ENCODE measurements at places on chromosomes 12 and 14.

- DNase-seq: no peak
Observed at GRCh38 chr12:53320352-53321195, 836 bp downstream of the AAAS start.

- DNase-seq: no peak
Observed at GRCh38 chr14:69356903-69357543, 41.1 kb downstream of the ERH start.

DNA sequence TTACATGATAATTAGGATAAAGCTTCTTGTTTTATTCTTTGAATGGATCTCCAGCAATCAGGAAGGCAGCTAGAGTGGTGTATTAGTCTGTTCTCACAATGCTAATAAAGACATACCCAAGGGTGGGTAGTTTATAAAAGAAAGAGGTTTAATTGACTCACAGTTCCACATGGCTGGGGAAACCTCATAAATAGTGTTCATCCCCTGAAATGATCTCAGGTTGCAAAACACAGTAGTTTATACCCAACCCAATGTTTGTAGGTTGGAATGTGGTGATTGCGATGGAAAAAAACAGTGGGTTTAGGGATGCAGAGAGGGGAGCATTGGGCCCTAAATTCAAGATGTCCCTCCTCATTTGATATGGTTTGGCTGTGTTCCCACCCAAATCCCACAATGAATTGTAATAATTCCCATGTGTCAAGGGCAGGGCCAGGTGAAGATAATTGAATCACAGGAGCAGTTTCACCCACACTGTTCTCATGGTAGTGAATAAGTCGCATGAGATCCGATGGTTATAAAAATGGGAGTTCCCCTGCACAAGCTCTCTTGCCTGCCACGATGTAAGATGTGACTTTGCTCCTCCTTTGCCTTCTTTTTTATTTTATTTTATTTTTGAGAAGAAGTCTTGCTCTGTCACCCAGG is 11.5 kb downstream of the MUCL1 start:
- DNase-seq: no peak

- no peak for DNase-seq
Observed at GRCh38 chr12:92007787-92008186, 137.9 kb downstream of the BTG1 start.

GRCh38 chr12:108747563-108747962 is 16.2 kb upstream of the CORO1C start:
- DNase-seq: no peak

DNA sequence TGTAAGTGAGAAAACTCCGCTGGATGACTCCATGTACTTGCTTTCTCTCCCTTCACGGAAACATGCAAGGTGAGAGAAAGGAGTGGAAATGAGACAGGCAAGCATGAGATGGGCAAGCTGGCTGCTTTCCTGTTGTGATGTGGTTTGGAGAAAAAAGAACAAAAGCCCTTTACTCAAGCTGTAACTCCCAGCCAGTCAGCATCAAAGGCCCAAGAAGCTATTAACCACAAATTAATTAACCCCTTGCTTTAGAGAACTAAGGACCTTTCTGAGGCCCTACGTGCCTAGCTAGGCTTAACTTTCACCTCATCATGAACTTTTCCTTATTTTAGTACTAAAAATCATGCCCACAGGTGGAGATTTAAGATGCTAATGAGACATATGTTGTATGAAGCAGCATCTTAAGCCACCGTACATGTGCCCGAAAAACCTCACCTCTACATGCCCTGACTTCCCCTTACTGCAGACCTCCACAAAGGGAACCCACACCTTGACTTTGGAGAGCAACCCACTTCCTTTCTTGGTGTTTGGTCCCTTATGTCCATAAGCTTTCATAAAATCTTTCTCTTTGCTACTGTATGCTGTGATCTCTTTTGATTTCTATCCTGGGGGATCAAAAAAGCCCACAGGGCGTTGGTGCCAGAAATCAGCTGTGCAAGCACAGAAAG is 87.0 kb downstream of the GALNT8 start:
- peak; percentile 31 for DNase-seq

GRCh38 chr12:4210183-4210582 is 63.4 kb upstream of the CCND2 start:
- DNase-seq: no peak

DNA sequence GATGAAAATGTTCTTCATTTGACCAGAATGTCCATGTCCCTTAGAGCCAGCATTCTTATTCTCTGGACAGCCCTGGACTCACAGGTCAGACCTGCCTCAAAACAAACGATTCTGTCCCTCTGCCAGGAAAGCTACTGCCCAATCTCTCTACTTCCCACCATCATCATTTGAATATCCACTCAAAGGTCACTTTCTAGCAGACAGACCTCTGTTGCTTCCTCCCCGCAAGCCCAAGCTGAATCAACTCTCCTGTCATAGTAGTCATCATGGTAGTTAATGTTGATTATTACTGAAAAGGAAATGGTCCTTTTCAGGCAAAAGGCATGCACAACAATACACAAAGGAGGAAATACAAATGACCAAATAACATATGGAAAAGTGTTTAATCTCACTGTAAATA is 39.6 kb upstream of the CPM start:
- DNase-seq: no peak

DNA sequence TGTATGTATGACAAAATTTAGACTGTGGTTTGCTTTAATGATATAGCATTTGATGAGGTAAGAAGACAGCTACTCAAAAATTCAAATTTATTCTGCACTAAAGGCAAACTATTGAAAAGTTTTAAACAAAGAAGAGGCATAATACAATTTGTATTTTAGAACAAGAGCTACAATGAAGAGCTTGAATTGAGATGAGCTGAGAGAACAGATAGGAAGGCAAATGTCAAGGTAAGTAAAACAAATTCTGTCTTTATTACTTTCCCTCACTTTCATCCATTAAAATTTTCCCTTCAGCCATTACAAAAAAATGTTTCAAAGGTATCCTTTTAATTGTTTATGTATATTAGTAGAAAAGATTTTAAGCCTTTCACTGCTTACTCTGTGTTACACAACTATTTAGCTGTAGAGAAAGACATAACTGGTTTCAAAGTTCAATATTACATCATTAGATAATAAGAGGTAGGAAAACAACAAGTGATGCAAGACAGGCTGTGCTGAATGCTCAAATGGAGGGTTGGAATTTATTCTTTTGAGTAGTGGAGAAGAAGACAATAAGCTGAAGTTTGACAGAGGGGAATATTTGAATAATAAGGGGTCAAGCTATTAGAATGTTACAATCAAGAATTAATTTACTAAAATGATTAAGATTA is 1334.1 kb downstream of the FSCB start:
- no peak for DNase-seq

GRCh38 chr12:6863586-6864321 is 3.6 kb upstream of the TPI1 start:
- no peak for DNase-seq

DNA sequence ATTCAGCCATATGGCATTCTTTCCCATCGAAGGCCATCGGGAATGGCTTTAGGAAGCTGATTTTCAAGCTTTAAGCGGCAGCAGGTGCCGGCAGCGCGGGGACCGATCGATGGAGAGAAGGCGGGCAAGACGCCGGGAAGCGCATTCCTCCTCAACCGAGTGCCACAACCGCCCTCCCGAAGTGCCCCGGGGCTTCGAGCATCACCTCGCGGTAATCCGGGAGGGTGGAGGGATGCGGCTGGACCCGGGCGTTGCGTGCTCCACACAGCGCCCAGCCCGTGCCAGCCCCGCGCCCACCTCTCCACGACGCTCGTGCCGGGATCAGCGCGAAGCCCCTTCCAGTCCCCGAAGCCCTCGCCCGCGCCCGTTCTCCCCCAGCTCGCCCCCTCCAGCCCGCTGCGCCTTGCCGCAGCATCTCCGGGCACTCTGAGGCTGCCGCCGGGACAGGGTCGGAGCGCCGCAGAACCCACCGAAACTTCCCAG is 3.2 kb downstream of the USP44 start:
- peak; percentile 7 for DNase-seq

GRCh38 chr12:96295532-96296160 is 101.5 kb downstream of the ELK3 start:
- no peak for DNase-seq

- DNase-seq: no peak
Observed at GRCh38 chr12:41424651-41425050, 236.5 kb downstream of the PDZRN4 start.

DNA sequence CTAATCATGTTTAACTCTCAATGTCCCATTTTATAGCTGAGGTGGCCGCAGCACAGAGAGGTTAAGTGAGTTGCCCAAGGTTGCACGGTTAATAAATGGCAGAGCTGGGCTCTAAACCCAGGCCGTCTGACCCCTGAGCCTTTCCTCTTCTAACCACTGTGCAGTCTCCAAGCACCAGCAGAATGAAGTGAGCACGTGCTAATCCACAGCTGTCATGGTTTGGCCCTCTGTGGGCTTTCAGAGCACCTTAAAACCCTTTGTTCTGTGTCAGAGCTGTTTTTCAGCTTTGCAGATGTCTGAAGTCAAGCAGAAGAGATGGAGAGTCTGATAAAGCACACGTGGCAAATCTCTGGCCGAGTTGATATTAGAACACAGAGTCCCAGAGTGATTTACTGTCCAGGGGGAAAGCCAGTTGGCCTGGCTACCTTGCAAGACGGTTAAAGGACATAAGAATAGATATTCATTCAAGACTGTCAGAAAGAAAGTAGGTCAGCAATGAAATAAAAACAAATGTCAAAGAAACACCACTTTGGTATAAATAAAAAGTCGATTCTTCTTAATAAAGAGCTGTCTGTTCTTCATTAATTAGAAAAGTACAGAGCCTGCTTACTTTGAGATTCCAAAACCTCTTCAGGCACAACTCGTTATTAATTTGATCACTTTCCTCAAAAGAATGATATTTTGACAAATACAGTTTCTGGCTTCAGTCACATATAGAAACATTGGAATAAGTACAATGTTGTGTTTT is 107.3 kb downstream of the CRADD start:
- peak; percentile 40 for DNase-seq

DNA sequence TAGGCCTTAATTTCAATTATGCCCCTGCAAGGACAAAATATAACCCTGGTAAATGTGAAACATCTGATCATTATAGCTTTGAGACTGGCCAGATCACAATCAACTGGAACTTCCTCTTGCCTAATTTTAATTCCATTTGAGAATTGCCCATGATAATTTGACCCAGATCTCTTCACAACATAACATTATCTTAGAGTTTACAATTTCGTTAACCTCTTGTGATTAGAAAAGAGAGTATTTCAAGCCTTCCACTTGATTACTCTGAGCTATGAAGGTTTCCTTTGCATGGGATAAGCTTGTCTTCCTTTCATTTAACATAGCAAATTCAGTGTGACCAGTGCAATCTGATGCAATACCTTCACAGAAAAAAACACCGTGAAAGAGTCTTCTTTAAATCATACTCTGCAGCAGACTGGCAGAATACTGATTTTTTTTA is 143.6 kb downstream of the DUSP6 start:
- no peak for DNase-seq

- DNase-seq: no peak
Observed at GRCh38 chr12:93449277-93449676, 7.5 kb upstream of the UBE2N start.

DNA sequence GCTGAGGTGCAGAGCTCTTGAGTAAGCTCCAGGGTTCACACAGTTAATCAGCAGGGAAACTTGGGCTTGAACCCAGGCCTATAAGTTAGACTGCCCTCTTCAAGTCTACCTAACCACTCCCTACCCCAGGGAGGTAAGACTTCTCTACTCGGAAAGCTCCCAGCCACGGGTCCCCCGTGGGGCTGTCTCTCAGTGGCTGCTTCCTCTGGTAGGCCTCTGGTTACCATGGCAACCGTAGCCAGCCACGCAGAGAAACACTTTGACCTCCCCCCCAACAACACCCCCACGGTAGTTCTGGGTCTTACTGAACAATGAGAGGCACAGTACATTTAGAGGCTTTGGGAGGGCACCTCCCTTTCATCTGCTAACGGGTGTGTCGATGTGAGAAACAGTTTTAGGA is 245.2 kb downstream of the AACS start:
- no peak for DNase-seq

GRCh38 chr12:83122623-83122934 is 435.9 kb downstream of the TMTC2 start:
- DNase-seq: no peak

DNA sequence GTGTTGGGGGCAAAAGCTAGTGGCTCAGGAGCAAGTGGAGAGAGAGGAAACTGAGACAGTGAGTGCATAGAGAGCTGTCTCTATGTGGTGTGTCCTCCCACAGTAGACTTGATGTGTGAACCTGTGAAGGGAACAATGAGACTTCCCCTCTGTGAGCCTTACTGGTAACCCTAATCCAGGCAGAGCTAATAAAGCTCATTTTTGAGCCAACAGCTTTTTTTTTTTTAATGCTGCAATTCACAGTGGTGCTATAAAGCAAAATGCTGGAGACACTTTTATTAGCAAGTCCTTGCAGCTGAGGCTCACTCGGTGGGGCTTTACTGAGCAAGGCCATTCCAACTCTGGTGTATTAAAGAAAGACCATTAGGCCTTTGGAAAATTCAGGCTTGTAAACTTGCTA is 26.9 kb downstream of the FBXW8 start:
- DNase-seq: no peak

GRCh38 chr12:6539707-6540134 is 5.4 kb downstream of the GAPDH start:
- no peak for DNase-seq

DNA sequence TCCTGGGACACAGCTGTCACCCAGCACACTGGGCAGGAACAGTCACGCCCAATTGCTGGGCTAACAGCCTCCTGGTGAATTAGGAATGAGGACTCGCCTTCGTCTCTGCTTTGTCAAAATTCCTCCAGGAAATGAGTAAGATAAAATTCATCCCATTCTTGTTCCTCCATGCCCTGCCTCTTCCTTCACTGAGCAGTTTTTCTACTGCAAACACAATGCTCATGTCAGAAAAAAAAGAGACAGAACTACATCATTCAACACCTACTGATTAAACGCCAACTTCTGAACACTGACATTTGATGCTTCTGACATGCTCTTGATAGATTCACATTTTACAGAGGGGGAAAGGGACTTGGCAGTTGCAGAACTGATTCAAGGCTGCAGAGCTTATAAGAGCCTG is 37.5 kb upstream of the DTX1 start:
- DNase-seq: no peak

- peak; percentile 11 for DNase-seq
Observed at GRCh38 chr12:104057771-104058197, 6.5 kb upstream of the HCFC2 start.

GRCh38 chr14:34620115-34620514 is 9.8 kb downstream of the SNX6 start:
- DNase-seq: no peak

DNA sequence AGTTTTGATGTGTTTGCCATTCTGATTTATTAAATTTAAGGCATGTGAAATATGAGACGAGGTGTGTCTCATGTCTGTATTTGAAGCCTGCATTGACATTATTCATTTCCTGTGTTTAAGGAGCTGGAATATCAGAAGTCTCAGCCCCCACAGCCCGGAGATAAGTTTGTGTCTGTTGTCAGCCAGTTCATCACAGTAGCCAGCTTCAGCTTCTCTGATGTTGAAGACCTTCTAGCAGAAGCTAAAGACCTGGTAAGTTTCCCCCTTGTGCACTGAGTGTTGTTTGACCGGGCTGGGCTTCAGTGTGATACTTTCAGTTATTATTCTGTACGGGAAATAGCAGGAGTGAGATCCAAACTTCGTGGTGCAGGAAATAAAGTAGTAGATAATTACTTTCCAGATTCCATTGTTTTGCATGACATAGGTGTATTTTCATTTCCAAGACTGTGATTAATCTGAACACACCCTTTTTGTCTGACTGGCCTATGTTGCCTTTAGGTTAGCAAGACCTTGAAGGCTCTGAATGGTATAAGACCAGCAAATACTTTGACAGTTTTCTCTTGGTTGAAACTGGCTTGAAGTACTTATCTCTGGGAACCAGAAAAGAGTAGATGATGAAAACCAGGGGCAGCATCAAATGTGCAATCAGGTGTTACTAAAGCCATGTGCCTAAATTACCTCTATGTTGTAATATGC is 101.5 kb downstream of the GPR135 start:
- DNase-seq: no peak
